ENCODE measurements at places on chromosomes 5 and 9. TPM values are rescaled to one million over a fixed set of nuclear protein-coding genes. Genes with fewer than 3 reads are reported as not detected.

DNA sequence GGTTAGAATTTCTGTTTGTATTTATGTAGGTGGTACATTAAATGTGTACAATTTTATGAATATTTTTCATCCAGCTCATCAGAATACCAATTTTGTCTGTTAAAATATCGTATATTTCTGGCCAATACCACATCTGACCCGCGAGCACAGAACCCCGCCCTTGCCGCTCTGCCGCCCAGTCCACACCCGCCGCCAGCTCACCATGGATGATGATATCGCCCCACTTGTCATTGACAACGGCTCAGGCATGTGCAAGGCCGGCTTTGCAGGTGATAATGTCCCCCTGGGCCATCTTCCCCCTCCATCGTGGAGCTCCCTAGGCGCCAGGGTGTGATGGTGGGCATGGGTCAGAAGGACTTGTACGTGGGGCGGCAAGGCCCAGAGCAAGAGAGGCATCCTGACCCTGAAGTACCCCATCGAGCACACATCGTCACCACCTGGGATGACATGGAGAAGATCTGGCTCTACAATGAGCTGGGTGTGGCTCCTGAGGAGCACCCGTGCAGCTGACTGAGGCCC lies 153.2 kb downstream of the CAVIN4 start:
- no peak for DNase-seq

DNA sequence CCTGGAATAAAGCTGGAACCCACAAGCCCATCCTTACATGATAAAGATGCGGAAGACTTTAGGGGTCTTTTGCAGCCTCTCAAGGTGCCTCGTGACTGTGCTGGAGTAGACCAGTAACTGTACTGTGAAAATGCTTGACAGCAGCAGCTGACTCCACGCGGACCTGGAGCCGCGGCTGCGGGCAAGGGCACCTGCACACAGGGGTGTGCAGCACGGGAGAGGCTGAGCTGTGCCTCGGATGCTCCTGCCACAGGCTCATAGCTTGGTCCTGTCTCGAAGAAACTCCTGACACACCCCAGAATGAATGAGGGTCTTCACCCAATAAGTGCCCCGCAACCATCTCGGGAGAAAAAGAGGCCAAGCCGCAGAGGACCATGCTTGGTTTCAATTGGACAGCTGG lies 40.3 kb upstream of the CEP72 start:
- DNase-seq = no peak

The SH3GL2 gene
- total RNA-seq = 15.2 TPM

DNA sequence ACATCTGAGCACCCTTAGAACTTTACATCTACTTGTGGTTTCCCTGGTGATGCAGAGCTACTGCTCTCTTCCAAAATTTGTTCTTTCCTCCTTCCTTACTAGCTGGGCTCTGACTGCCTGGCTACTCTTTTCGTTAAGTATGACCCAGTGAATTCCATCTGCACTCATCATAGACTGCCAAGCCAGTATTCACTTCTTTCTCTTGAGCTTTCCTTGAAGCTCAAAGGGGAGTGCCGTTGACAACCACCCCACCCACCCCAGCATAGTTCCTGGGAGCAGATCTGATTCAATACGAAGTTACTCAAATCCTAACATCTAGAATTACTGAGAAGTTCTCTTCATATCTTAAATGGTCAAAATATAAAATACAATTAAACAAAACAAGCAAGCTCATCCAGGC lies 190.5 kb downstream of the ADAMTS12 start:
- DNase-seq = no peak

- no peak for DNase-seq
These were observed 12.2 kb upstream of the ISL1 start for GRCh38 chr5:51371052-51371451.

- DNase-seq = no peak
These were observed 90.6 kb downstream of the ZFAND5 start for GRCh38 chr9:72274441-72274840.

DNA sequence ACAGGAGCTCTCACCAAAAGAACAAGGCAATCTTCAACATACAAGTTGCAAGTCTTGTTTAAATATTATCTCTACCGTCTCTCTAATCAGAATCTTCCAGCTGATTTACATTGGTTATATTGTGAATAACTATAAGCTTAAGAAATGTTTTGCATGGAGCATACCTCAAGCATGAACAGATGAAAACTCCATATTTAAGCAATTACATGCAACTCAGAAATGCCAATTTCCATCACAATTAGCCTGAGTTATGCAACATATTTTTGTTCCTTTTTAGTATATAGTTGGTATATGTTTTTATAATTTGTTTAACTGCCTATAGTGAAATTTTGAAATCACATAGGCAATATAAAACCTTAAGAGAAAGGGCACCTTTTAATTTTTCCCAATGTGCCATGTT lies 142.5 kb downstream of the DENND1A start:
- no peak for DNase-seq

The ZNF658 gene
- total RNA-seq = 6.4 TPM

GRCh38 chr9:16070455-16071145 lies 517.8 kb downstream of the CCDC171 start:
- DNase-seq = no peak

The ANKS6 gene
- 33.6 TPM for total RNA-seq

- DNase-seq = no peak
These were observed 734.9 kb downstream of the DTWD2 start for GRCh38 chr5:118253225-118254061.

DNA sequence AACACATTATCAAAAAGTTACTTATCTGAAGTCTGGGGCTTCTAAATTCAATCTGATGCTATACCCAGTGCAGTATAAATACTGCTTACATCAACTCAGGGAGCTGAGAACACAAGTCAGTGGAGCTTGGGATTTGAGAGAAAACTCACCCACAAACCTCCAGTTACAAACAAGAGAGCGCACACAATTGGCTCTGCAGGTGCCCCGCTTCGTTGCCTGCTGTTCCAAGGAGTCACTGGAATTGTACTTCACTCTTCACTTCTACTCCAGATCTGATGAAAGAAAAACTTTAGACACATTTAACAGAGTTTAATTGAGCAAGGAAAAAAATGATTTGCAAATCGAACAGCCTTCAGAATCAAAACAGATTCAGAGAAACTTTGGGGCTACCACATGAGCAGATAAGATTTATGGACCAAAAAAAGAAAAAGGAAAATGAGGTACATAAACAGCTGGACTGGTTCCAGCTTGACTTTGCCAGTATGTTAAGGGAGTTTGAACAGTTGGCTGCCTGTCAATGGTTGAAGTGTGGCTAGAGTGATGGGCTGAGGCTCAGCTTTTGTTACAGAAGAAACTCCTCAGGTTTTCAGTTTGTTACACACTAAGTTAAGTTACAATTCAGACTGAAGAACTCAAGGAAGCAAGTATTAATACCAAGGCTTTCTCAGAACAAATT lies 156.6 kb downstream of the AOPEP start:
- peak; percentile 42 for DNase-seq

- no peak for DNase-seq
These were observed 32.3 kb upstream of the EGFLAM start for GRCh38 chr5:38226091-38226490.

GRCh38 chr5:175092691-175093090 lies 351.3 kb downstream of the DRD1 start:
- DNase-seq = no peak

DNA sequence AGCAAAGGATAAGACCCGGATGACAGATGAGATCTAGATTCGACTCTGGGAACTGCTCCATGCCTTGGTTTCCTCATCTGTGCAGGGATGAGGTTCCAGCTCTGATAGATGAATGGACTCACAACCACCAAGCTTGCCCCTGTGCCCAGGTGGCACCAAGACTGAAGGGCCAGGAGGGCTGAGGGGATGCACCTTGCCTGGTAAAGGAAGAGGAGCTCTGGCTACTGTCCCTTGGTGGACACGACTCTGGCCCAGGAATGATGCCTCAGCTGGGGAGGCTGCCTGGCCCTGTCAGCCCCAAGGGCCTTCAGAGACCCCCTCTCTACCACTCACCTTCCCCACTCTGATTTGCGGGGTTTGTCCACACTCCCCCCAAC lies 24.9 kb upstream of the ANXA6 start:
- no peak for DNase-seq

The CCDC192 gene
- 12.9 TPM for total RNA-seq

DNA sequence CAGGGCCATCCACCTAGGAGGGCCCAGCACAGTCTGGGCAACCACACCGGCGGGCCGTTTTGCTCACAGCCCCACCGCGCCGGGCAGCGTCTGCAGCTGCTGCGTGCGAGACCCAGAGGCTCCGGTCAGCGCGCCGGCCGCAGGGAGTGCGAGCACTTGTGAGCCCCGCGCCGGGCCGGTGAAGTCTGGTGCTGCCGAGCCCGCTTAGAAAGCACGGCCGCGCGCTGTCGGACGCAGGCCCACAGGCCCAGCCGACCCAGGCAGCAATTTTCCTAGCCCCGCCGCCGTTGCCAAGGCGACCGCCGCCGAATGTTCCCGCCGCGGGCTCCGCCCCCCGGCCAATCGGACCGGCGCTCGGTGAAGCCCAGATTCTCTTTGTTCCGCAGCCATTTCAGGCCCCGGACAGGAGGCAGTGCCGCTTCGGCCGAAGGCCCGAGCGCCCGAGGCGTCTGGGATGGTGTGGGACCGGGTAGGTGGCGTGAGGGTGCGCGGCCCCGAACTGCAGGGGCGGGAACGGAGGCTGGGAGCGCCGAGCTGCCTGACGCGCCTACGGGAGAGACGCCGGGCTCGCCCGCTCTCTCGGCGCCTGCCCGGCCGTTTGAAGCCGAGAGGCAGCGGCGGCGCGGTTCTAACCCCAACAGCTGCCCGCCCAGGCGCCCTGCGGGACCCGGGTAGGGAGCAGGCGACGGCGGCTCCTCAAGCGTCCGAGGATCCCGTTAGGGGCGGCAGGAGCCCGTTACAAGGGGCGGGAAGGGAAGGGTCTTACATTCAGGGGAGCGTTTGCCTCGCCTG lies at the start of gene TNPO1:
Gene TNPO1, plus strand, starts transcription at position 378 of the 792 bp plus-strand sequence. Its CDS starts 77 bp downstream, at position 455.
- DNase-seq = peak; percentile 95

The LCP2 gene
- 11.5 TPM for total RNA-seq

The SH3PXD2B gene
- total RNA-seq = 29.4 TPM

GRCh38 chr9:108041551-108041950 lies 552.0 kb upstream of the KLF4 start:
- no peak for DNase-seq

DNA sequence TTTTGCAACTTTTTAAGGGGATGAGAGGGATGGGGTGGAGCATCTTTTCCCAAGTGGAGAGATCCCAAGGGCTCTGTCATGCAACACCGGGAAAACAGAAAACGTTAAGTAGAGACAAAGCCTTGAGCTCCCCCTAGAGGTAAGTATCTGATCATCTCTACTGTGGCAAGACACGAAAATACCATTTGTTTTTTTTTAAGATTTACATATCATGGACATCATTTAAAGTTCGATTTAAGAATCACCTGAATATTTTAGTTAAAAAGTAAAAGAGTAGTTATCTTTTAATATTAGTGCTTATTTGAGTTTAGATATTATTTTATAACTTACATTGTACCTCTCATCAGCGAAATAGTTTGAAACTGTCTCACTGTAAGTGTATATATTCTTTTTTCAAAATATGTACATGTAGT lies 200.4 kb downstream of the LRRC70 start:
- peak; percentile 26 for DNase-seq

GRCh38 chr5:39202597-39203274 lies 16.6 kb downstream of the FYB1 start:
- DNase-seq = no peak

- no peak for DNase-seq
These were observed 13.4 kb upstream of the TNIP1 start for GRCh38 chr5:151094030-151094851.

The IFNA2 gene
- total RNA-seq = 1.3 TPM

- DNase-seq = no peak
These were observed 114.7 kb downstream of the GDNF start for GRCh38 chr5:37725185-37725584.
